ENCODE measurements at places on chromosomes 6 and 20. TPM values are rescaled to one million over a fixed set of nuclear protein-coding genes. Genes with fewer than 3 reads are reported as not detected.

Gene OPN5
- total RNA-seq: not detected

Gene FAM110A
- 9.1 TPM for total RNA-seq

Gene COL21A1
- 1.3 TPM for total RNA-seq

Gene GSTA1
- total RNA-seq: not detected

Gene ZSCAN26
- total RNA-seq: 45.4 TPM

Gene TEAD3
- 0.63 TPM for total RNA-seq

Gene CTCFL
- total RNA-seq: not detected

Gene ADAM33
- total RNA-seq: 3.8 TPM

Gene CST9
- total RNA-seq: not detected

Gene KIF25
- total RNA-seq: not detected

Gene KIAA1755
- total RNA-seq: 2.8 TPM

Gene OR2H1
- not detected for total RNA-seq

Gene C6orf163
- total RNA-seq: 23.5 TPM

Gene C6orf15
- total RNA-seq: not detected

Gene IMPG1
- not detected for total RNA-seq

Gene PLA2G7
- total RNA-seq: 1.9 TPM

Gene TUBB2A
- 1,279 TPM for total RNA-seq

Gene TTK
- 6.9 TPM for total RNA-seq

Gene SPATS1
- total RNA-seq: not detected

Gene PGBD1
- 20.7 TPM for total RNA-seq

Gene HRH3
- 0.31 TPM for total RNA-seq

Gene CST4
- total RNA-seq: not detected

Gene ENPP4
- total RNA-seq: 19.7 TPM

Gene UBD
- total RNA-seq: not detected

Gene RUNX2
- total RNA-seq: 0.31 TPM

Gene TRIM40
- not detected for total RNA-seq

Gene IL17A
- not detected for total RNA-seq

Gene TPMT
- total RNA-seq: 3.8 TPM

Gene PHACTR3
- 64.8 TPM for total RNA-seq

Gene VNN1
- total RNA-seq: not detected

Gene ENTPD6
- 69.5 TPM for total RNA-seq

Gene PRSS35
- total RNA-seq: 2.5 TPM

Gene MLN
- not detected for total RNA-seq

Gene C20orf204
- 4.4 TPM for total RNA-seq

Data from parietal lobe (tissue), 2 donors.